Amygdala (tissue), 56 donors: ENCODE measurements at places on chromosomes 3 and 15.
A peak's percentile ranks its signal among the peaks of the same experiment; 100 is the strongest.

GRCh38 chr3:98545940-98546339 lies 14.2 kb downstream of the GPR15 start:
- DNase-seq = no peak

DNA sequence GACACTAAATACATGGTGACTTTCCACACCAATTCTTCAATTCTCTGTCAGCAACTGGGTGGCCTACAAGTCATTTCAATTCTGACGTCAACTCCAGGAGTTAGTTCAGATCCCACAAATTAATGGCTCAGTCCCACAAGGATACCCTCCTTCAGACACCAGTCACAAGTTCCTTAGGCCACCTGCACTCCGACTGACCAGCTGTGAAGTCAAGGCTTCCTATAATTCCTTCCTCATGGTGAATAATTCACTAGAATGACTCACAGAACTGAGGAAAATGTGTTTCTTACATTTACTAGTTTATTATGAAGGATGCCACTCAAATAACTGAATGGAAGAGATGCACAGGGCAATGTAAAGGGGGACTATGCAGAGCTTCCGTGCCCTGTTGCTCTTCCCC lies 6.3 kb upstream of the PIAS1 start:
- DNase-seq = no peak

DNA sequence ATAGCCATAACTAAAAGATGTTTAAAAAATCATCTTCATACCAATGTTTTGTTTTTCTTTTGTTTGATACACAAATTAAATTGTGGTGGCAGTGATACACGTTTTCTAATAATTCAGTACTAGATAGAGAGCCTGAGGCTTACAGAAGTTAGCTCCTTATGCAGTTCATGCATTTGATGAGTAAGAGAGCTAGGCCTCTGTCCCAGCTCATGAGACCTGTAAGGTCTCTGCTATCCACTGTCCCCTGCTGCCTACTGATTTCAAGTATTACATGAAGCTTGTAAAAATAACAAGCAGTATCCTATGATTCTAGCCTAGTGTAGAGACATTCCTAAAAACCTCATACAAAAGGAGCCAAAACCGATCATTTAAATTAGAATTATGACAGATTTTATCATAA lies 144.5 kb downstream of the MBNL1 start:
- no peak for DNase-seq

DNA sequence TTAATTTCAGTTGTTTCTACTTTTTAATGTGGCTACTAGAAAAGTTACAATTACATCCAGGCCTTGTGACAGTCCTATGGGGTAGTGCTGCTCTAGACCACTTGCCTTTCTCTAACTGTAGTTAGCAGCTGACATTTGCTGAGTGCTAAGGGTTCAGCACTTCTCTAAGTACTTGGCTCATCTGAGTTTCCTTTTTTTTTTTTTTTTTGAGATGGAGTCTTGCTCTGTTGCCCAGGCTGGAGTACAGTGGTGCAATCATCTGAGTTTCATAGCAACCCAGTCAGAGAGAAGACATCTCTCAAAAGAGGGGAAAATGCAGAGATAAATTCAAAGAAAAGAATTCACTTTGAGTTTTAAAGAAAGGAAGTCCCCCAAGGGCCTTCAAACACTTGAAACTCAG lies 130.8 kb downstream of the MYLK start:
- no peak for DNase-seq

- peak; percentile 69 for DNase-seq
These were observed 640 bp downstream of the MB21D2 start for GRCh38 chr3:192917028-192917403.

DNA sequence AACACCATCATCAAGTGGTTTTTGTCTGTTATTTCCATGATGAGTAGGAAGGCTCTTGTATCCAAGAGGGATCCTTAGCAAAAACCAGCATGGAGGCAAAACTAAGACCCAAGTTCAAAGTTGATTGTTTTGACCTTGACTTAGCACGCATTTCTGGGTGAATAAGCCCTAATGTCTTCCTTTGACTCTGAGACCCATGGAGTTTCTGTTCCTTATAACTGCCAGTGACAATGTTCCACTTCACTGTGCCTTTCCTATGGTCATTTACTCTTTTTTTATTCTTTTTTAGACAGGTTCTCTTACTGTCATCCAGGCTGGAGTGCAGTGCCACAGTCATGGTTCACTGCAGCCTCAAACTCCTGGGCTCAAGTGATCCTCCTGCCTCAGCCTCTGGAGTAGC lies 118.2 kb upstream of the MRPL3 start:
- no peak for DNase-seq

GRCh38 chr3:156300929-156301840 lies 180.8 kb downstream of the KCNAB1 start:
- no peak for DNase-seq

DNA sequence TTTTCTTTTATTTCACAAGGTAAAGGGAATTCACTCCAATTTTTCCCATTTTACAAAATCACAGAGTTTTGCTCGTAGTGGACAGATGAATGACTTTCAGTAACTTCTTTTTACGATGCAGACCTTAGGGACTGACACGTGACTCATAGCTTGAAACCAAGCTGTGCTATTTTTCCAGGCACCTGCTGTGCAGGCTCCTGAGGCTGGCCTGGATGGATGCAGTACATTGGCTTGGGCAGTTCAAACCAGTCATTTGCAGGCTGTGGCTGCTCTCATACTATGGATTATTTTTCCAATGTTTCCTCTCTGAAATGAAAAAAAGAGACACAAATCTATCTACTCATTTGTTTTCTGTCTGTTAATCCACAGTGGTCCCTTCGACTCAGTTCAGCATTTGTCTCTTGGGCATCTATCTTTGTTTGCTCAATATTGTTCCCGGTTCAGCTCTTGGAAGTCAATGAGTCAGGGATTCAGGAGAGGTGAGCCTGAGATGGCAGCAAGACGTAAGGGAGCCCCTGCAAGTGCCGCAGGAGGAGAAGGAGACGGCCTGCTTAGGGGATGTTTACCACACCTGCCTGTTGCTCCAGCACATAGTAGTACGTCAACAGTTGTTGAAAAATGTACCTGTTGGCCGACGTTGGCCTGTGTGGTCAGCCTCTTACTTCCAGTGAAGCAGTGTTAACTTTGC lies 92.8 kb downstream of the SV2B start:
- no peak for DNase-seq

DNA sequence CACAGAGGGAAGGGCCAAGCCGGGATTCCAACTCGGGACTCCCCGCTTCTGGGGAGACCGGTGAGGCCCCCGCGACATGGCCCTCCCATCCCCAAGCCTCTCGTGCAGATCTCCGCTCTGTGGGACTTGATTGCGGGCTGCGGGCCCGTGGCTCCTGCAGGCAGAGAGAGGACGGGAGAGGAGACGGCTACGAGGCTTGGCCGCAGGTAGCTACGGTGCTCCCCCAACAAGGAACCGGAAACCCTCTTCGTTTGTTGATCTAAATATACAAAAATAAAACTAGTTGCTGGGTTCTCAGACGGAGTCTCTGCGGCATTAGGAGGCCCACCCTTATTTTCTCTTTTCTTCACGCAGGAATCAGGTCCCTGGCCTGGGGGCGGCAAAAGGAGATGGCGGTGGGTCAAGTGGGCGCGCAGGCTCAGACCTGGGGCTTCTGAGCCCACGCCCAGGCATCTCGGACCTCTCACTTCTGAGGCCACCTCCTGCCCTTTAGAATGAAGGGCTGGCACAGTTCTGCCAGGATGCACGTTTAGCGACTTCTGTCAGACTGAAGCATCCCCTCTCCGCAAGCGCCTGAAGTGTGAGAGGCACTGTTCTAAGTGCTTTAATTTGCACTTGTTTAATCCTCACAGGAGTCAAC lies 10.9 kb downstream of the GNB5 start:
- DNase-seq = peak; percentile 55

DNA sequence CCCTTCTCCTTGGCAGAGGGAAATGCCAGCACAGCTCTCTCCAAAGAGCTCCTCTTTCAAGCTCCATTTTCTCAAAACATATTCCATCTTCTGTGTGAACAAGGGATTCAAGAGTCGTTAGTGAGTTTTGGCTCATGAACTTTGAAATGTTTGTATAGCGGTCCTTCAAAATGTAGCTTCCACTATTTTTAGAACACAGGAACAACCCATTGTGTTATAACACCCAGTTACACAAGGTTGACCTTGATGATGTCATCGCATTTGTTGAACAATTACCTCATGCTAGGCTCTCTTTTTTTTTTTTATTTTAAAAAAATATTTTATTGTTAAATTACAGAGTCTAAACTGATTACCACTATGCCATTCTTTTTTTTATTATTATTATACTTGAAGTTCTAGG lies 251.7 kb downstream of the THSD4 start:
- DNase-seq = no peak

GRCh38 chr15:25802285-25802830 lies 60.8 kb downstream of the ATP10A start:
- DNase-seq = no peak

DNA sequence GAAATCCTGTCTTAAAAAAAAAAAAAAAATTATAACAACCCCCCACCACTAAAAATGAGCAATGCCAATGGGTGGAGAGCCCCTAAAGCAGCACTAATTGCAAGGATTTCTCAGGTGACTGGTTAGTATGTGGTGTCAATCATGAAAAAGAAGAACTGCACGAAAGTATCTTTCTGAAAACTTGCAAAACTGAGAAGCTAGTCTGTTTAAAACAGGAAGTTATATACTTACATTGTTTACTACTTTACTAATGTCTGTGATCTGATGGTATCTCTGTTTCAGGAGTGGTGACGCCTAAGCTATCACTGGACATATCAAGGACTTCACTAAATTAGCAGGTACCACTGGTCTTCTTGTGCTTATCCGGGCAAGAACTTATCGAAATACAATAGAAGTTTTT lies at the start of gene CCR3:
Gene CCR3 (plus strand): TSS at position 341 of the 400 bp plus-strand sequence. CDS start 22,699 bp downstream, outside the sequence.
- DNase-seq = no peak
